NCI-H1048 (cell line): ENCODE measurements at places on chromosomes 6 and 20.

DNA sequence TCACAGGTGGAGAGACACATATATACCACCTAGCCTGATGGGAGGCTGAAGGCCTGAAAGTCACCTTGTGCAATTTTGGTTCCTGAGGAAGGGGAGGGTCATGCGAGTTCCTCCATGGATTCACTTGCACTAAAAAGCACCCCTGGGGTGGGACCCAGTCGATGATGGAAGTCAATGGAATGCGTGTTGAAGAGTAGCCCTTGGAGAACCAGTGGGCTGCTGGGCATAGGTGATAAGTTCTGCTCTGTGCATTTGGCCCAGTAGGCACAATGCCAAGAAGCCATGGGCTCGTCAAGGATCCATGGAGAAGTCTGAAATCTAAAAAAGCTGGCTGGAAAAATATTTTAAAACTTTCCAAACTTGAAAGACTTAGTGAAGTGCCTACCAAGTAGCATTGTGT is 18.9 kb upstream of the SCRT2 start:
- no peak for DNase-seq

- no peak for DNase-seq
Observed at GRCh38 chr6:66985816-66986215, 1278.8 kb upstream of the EYS start.

GRCh38 chr6:20038410-20039204 is 173.7 kb downstream of the MBOAT1 start:
- no peak for DNase-seq

DNA sequence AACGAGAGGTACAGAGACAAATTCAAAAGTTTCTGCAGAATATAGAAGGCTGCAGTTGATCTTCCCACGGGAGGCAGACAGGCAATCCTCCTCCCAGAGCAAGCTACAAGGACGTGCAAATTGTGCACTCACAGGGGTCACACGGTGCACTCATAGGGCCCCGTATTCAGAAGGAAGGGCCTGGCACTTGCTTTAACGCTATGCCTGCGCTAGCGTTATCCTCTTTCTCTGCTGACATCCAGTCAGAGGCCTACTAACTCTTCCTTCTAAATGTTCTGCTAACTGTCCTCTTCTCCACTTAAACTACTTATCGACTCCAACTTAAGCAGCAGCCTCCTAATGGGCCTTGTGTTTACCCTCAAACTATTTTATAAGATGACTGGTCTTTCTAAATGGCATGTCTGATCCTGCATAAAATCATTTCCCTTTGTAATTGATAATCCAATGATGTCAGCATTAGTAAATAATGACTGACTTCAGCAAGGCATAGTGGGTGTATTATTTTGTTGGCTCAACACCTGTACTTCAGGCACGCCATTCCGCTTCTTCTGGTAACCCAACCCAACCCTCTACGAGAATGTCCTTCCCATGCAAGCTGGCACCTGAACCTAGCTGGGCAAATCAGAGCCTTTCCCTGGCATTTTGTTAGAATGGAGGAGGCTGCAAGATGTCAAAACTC is 2.2 kb downstream of the IFNGR1 start:
- DNase-seq, result no peak

DNA sequence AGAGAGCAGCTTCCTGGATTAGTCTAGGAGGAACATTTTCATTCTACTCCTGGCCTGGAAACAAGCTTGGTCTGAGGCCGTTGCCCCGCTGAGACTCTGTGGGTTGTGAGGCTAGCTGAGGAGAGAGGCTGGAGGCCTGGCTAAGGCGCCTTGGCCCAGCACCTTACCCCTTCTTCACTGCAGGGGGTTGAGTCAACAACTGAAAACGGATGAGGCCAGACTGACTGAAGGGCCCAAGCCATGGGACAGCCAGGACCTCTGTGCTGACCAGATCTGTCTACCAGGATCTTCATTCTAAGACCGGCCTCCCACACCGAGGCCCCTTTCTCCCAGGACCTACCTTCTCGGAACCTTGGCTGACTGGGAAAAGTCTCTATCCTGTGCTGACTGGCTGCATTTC is 3.5 kb upstream of the AVP start:
- DNase-seq, result no peak

DNA sequence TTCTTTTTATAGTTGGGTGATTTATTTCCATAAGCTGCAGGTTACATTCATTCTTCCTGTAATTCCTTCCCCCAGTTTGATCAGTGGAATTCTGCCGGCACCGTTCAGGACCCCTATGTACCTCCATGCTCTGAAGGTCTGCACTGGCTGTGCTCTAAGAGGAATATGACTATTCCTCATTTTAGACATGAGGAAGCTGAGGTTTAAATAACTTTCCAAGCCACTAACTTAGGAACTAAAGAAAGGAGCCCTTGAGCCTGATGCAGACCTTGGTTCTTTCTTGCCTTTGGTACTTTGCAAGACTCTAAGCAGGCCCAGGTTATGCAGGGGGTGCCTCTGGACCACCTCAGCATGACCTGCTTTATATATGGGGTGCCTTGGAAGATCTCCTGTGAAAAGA is 318.5 kb downstream of the QKI start:
- no peak for DNase-seq

DNA sequence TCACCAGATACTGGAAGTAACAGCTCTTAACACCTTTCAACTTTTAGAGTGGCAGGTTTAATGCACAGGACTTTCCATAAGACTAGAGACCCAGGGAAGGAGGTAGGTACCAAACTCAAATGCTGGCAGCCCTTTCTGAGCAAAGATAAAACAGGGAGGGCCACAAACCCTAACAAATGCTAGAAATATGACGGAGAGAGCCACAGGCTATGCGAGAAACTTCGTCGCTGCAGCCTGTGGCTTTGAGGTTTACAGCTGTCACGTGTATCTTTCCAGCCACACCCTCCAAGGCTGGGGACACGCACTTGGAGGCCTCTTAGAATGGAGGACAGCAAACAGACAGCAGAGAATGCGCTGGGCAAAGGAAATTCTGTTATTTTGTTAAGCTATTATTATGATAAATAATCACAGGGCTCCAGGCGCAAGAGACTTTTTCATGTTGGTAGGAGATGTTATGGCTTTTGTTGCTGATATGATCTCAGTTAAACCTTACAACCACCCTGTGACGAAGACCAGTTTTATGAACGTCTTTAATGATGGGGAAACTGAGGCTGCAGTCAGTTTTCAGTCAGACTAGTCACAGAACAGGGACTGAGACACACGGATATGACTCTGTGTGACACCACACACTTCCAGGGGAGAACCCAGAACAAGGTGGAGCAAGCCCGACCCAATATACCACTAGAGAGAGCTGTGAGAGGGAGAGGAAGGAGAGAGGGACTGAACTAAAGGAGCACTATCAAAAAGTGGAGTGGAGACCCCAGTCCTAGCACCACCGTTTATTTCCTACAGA is 2.0 kb downstream of the TRAM2 start:
- no peak for DNase-seq

DNA sequence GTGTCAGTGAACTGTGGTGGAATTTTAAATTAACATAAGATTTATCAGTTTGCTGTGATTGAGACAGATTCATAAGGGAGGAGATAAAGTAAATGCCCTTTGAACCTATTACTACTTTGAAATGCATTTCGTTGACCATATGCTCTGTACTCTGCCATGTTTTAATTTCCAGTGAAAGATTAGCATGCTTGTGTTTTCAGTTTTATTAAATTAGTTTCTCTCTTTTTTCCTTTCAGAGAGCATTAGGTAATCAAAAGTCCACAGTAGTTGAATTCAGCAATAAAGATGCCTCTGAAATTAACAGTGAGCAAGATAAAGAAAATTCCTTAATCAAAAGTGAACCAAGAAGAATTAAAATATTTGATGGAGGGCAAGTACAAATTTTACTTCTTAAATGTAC is 117.4 kb downstream of the HIVEP1 start:
- DNase-seq, result no peak

- no peak for DNase-seq
Observed at GRCh38 chr20:2402271-2402980, 21.7 kb downstream of the TGM6 start.

- DNase-seq, result no peak
Observed at GRCh38 chr6:126888727-126889725, 229.4 kb upstream of the RSPO3 start.

- DNase-seq, result no peak
Observed at GRCh38 chr6:34638834-34639736, 57.5 kb downstream of the ILRUN start.

- no peak for DNase-seq
Observed at GRCh38 chr6:67593247-67593646, 1041.8 kb upstream of the ADGRB3 start.

GRCh38 chr20:4608861-4609260 is 112.8 kb upstream of the PRND start:
- DNase-seq, result no peak

DNA sequence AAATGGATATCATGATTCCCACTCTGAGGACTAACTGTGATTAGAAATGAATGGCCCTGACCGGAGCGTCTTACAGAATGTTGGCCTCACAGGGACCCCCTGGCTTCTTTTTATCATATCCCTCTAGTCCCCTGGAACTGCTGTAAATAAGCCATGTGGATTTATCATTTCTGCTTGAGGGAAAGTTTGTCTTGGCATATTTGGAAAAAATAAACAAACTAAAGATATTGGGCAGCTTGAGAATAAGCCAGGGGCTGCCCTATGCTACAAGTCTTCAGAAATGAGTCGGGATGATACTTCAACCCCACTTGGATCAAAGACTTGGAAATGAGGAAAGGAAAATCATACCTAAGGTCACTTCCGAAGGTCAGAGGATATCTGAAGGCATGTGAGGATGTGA is 179.1 kb downstream of the THBS2 start:
- DNase-seq, result no peak

DNA sequence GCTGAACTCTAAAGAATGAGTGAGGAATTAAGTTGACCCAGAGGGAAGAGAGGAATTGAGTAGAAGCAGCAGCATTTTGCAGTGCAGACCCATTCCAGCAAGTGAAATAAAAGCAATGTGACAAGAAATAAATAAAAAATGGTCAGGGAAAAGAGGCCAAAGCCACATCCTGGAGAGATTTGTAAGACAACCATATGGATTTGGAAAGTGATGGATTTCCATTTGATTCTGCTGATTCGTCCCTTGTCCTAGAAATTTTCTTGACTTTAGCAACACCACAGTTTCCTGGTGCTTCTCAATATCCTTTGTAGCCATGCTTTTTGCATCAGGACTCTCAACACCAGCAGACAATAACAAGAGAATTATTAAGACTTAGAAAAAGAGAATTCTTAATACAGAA is 29.8 kb downstream of the ANKEF1 start:
- DNase-seq, result no peak

DNA sequence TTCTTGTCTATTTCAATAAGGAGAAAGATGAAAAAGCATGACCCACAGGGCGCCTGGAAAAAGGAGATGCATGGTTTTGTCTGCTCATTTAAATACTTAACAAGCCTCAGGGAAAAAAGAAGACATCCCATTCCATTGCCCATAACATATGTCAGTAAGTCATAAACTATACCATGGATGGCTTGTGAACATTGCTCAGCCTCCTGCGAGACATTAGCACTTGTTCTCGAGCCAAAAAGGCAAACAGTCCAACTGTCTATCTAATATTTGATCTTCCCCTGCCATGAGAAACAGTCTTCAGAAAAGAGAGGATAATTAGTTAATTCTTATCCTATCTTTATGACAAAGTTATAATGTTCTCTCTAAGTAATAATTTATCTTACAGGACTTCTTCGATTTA is 527.4 kb downstream of the HACE1 start:
- DNase-seq, result no peak

GRCh38 chr6:43919774-43920173 is 149.8 kb downstream of the VEGFA start:
- DNase-seq, result no peak
